ENCODE measurements at places on chromosomes 3 and 15. TPM values are rescaled to one million over a fixed set of nuclear protein-coding genes. Genes with fewer than 3 reads are reported as not detected.

- no peak for DNase-seq
Measured at GRCh38 chr15:72169236-72169920, 28.2 kb downstream of the GRAMD2A start.

CMTM6 gene
- total RNA-seq = 15.4 TPM

GRCh38 chr3:71709908-71710511 is 15.2 kb downstream of the EIF4E3 start:
- no peak for DNase-seq

DNA sequence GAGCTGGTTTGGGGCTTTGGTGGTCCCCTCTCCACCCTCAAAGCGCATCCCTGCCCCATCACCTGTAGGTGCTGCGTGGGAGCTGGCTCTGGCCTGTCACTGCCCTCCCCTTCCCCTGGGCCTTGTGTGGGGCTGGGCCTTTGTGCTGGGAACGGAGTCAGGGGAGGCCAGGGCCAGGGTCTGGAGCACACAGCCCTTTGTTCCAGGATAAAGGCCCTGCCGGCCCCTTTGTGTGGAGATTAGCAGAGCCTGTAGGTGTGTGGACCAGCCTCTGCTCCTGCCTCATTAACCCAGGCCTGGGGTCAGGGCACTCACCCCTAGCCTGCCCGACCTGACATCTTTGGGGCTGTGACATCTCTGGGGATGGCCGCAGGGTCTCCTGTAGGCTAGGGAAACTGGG is 8.9 kb downstream of the EPHB3 start:
- no peak for DNase-seq

DNA sequence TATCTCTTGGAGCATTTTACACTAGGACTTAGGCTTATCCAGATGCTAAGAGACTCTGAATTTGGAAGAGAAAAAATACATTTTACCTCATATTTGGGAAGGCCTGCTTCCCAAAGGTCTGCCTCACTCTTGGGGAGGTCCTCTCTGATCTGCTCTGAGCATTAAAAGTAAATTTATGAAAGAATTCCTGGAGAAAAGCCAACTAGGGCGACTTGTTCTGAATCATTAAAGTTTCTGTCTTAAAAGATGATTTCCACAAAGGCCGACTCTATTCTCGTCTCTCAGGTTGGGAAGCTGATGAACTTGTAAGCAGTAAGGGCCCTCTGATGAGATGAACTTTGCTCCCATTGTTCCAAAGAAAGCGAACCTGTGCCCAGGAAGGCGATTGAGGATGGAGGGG is 48.7 kb upstream of the HES1 start:
- DNase-seq = no peak

DNA sequence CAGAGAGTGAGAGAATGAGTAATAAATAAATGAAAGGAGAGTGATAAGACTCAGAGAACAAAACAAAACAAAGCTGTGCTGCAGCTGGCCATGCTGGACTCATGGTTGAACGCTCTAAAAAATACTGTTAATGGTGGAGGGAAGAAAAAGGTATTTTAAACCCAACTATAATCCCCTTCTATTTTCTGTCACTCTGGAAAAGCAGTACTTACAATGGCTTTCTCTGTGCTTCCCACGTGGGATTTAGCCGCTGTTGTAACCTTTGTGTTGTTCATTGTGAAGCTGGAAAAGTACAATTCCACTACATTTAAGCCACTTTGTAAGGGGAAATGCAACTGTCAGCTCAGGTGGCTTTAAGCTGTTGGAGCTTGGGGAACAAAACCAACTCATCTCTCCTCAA is 917.7 kb downstream of the IGSF11 start:
- DNase-seq = no peak

DNA sequence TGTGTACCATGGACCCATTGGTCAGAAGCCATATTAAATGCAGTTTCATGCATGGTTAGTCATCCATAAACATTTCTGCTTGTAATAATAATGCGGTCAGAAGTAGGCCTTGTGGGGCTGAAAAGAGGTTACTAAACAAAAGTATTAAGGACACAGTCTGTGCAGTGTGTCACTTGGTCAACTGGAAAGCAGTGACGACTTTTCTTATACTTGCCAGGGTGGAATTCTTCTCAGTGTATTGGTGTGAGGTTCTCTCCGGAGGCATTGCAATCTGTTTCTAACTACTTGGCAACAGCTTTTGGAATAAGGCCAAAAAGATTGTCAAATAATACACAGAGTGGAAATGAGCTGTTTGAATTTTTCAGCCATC is 46.8 kb downstream of the CHL1 start:
- no peak for DNase-seq

AGTR1 gene
- 0.67 TPM for total RNA-seq

GRK7 gene
- total RNA-seq = 0.08 TPM

DNA sequence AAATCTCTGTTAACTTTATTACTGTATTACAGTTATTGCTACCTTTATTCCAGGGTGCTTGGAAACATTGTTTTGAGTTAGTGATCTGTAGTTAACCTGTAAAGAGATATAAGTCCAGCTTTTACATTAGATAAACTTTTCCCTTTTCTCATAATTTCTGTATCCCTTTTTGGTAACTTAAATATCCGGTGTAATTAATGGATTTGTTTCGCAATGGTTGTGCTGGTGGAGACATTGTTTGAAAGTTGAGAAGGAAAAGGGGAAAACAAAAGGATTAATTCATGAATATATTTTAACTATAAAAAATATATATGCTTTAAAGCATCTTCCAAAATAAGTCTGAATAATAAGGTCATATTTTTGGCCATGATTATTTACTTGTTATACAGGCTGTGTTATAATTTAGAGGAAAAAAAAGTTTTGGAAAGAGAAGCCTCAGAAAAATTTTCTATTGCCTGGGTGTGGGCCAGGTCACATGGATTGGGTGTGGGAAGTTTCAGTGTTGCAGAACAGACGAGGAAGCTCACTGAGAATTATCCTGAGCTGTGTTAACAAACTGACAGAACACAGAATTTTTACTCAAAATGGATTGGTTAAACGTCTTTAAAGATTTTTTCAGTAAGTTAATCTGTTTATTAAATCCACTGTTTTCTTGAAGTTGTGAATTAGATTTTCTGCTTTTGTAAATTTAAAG is 27.7 kb upstream of the IL20RB start:
- peak; percentile 81 for DNase-seq

- no peak for DNase-seq
Measured at GRCh38 chr3:144942093-144942837, 970.6 kb downstream of the DIPK2A start.

GRCh38 chr3:82229397-82229796 is 468.0 kb upstream of the GBE1 start:
- no peak for DNase-seq

CILP gene
- 24.0 TPM for total RNA-seq

DNA sequence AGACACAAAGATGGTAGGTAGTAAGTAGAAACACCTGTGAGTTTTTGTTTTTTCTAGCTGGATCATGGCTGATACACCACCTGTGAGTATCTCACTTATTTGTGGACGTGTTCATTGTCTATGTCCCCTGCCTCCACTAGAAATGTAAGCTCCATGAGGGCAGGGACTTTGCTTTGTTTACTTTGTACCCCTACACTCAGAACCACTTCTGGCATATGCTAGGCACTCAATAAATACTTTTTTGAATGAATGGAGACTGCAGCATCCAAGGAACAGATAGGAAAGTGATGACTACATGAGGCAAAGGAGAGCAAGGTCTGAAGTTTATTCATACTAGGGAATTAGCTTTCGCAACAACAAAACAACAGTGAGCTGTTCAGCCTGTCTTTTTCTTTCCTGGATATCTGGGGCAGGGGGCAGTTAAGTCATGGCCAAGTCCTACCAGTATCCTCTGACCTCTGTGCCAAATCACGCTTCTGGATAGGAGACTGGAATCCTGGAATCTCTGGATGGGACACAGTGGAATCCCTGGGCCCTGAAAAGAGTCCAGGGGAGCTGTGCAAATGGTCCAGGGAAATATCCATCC is 11.6 kb upstream of the EPB42 start:
- no peak for DNase-seq

- DNase-seq = no peak
Measured at GRCh38 chr3:26358405-26358804, 264.2 kb upstream of the LRRC3B start.

GRCh38 chr15:45064386-45064785 is 41.4 kb downstream of the SORD start:
- no peak for DNase-seq

CADPS gene
- total RNA-seq = 45.1 TPM

DNA sequence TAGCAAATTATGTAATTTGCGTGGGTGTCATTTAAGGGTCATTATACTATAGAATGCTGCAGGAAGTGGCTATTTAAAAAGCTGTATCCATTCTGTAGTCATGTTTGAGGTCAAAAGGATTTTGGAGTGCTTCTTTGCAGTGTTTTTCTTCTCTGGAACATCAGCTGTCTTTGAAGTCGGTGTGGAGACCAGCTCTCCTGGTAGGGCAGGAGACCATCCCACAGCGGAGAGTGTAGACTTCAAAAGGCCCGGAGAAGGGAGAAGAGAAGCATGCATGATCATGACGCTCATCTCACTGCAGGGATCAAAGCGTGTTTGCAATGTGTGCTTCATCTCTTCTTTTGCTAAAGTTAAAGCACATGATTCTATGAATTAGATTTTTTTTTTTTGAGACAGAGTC is 19.9 kb downstream of the PXK start:
- no peak for DNase-seq

LMAN1L gene
- 7.9 TPM for total RNA-seq

- no peak for DNase-seq
Measured at GRCh38 chr3:46071222-46071858, 44.1 kb upstream of the XCR1 start.

DNA sequence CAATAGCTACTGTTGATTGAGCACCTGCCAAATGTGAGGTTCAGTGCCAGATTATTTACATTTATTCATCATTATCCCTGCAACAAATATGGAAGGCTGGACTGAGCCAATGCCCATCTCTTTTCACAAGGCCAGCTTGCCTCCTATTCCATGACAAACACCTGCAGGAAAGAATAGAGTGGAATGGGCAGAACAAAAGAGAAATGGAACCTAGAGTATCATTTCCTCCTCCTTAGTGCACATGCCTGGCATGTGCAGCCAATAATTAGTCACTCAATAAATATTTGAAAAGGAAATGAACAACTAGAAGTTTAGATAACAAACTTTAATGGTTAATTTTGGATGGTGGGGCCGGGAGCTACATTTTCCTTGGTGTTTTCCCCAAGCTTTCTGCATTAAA is 61.4 kb upstream of the MYRIP start:
- DNase-seq = no peak

GRCh38 chr15:91967935-91968606 is 114.6 kb downstream of the SLCO3A1 start:
- DNase-seq = no peak

DNA sequence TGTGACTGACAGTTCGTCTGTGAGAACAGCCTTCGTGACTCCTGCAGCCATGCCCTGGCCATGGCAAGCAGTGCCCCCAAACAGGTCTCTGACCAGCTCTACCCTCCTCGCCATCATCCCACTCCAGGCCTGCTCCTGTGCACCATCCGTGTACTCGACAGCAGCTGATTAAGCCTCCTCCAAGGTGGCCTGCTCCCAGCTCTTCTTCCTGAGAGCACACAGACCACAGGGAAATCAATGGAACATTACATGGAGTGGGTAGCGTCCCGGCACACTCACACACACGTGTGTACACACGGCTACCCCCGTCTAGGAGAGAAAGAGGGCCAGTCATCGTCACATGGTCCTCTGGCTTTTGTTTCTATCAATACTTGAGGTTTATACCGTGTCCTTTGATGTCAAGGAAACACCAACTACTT is 21.1 kb downstream of the ANXA2 start:
- DNase-seq = no peak

DNA sequence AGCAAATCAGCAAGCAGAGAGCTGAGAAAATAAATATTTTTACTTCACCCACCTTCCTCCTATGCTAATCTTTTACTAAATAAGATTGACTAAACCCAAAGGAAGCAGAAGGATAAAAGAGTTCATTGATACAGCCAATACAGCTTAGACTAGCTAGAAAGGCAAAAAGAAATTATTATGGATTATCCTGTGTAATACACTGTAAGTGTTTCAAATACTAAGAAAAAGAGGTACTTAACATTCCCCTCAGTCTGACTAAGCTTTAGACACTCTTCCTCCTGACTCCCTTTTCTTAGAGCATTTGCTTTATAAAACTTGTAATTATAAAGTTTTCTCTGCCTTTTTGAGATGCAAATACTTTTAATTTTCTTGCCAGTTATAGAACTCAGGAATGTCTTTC is 848.9 kb upstream of the CADM2 start:
- no peak for DNase-seq

DNA sequence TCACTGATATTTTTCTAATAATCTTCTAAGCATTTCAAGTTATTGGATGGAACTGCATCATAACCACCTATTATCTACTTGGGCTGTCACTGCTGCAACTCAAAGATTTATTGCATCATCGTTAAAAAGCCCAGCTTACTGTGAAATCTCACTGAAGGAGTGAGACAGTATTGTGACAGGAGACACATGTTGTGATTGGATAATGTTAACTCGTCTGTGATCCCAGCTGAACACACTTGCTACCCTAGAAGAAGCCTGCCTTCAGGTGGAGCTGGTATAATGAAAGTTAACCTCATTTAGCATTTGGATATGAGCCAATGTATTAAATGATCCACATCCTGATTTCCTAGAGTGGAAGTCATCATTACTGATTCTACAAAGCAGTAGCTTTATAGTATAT is 138.1 kb downstream of the MAP2K5 start:
- DNase-seq = no peak

COMMD4 gene
- total RNA-seq = 35.5 TPM

- no peak for DNase-seq
Measured at GRCh38 chr3:196246612-196247308, 30.4 kb downstream of the SLC51A start.

DNA sequence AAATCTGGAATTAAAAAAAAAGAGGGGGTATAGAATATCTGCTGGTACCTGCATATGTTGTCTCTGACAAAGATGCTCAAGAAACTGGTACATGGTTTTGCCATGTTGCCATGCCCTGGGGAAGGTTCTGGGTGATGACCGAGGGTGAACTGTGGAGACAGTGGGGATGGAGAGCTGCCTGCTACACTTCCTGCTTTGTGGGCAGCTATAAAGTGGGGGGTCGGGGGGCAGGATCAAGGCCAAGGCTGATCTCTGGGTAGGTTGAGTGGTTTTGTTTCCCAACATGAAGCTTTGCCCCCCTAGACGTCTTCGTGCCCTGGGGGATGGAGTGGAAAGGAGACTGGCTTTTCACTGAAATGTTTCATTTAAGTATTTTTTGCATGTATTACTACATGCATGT is 74.6 kb downstream of the IQSEC1 start:
- no peak for DNase-seq

ZNF660 gene
- total RNA-seq = 1.8 TPM

- no peak for DNase-seq
Measured at GRCh38 chr15:40470423-40471104, at the start of gene CHST14. TSS of gene CHST14 (plus strand) at chr15:40470984. CDS start at chr15:40471214, 230 bp downstream.

DNA sequence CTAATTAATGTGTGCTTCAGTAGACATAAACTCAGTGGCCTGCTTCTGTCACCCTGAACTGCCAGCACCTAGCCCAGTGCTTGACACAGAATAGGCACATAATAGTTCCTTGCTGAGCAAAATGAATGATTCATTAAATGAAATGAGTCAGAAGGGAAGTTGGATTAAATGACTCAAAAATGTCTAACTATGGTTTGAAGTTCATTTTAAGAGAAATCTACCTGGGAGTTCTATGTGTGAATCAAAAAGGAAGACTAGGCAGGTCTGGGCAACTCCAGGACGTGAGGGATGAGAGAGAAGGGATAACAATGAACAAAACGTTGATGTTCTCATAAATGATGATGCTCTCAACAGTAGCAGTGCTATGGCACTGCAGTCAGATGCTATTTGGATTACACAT is 175.0 kb downstream of the CFAP20DC start:
- DNase-seq = no peak

OIP5 gene
- not detected for total RNA-seq
